AML-193 (cell line): ENCODE measurements at places on chromosomes 6 and 20.

GRCh38 chr6:118709859-118710350 is 58.5 kb upstream of the CEP85L start:
- DNase-seq = peak; percentile 77

DNA sequence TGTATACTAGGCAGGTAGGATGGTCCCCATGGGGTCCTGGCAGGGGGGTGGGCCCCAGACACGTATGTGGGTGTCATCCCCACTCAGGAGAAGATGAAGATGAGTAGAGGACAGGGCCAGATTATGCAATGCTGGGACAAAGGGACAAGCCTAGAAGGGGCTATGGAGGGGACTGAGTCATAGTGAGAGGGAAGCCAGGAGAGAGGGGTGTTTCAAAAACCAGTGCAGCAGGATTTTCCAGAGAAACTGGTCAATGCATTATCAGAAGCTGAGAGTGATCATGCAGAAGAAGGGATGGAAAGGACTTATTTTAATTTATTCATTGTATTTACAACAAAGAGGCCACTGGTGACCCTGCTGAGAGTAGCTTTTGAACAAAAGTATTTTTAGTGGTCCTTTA is 74.0 kb downstream of the PPP1R3G start:
- no peak for DNase-seq

GRCh38 chr20:20603339-20603990 is 109.0 kb downstream of the RALGAPA2 start:
- no peak for DNase-seq

DNA sequence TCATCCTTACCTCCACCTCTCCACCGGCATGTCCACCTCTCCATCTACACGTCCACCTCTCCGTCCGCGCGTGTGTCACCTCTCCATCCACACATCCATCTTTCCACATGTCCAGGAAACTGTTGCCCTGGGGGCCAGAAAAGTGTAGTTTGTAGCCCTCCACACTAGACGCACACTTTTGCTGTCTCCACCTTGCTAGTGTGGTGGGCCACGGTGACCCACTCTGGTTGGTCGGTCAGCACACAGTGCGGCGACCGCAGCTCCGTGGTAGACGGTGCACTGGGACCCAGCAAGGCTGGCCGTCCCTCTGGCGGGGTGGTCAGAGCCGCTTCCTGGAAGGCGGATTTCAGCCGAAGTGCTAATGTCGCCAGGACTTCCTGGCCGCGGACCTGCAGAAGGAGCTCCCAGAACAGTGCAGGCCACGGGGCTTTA is 268.6 kb downstream of the DLL1 start:
- DNase-seq = no peak

- DNase-seq = no peak
Observed at GRCh38 chr20:56752274-56752673, 123.2 kb downstream of the TFAP2C start.

- no peak for DNase-seq
Observed at GRCh38 chr20:44085616-44086434, 101.2 kb downstream of the JPH2 start.

GRCh38 chr6:108782179-108783041 is 65.8 kb upstream of the ARMC2 start:
- peak; percentile 92 for DNase-seq

DNA sequence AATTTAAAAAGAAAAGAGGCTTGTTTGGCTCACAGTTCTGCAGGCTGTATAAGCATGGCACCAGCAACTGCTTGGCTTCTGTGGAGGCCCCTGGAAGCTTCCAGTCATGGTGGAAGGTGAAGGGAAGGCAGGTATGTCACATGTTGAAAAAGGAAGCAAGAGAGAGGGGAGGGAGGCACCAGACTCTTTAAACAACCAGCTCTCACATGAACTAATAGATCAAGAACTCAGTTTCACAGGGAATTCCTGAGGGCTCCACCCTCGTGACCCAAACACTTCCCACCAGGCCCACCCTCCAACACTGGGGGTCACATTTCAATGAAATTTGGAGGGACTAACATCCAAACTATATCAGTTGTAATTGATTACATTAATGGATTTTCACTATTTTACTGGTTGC is 127.9 kb upstream of the MLIP start:
- DNase-seq = no peak

DNA sequence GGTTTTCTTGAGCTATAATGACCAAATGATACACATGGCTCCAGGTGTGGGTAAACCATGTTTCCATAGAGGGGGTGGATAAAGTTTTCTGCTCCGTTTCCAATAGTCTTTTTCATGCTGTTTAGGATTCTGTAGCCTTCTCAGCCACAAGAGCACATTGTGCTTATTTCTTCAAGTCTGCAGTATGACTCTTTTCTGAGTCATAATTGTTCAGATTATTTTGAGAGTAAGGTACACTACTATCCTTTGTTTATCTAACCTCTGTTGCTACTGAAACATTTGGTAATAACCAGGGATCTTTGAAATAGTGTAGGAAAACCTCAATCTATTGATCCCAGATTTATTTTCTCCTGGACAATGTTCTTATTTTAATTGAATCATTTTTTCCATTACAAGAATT is 247.9 kb upstream of the BMP2 start:
- DNase-seq = no peak

DNA sequence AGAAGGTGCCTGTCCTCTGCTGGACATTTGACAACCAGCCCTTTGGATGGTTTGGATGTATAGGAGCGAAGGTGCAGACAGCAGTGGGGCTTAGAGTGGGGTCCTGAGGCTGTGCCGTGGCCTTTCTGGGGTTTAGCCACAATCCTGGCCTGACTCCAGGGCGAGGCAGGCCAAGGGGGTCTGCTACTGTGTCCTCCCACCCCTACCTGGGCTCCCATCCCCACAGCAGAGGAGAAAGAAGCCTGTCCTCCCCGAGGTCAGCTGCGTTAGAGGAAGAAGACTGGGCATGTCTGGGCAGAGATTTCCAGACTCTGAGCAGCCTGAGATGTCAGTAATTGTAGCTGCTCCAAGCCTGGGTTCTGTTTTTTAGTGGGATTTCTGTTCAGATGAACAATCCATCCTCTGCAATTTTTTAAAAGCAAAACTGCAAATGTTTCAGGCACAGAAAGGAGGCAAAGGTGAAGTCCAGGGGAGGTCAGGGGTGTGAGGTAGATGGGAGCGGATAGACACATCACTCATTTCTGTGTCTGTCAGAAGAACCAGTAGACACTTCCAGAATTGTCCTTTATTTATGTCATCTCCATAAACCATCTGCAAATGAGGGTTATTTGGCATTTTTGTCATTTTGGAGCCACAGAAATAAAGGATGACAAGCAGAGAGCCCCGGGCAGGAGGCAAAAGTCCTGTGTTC is 1.3 kb upstream of the CDKN1A start:
- DNase-seq = no peak

GRCh38 chr20:58608096-58608840 is 42.8 kb upstream of the STX16 start:
- no peak for DNase-seq

DNA sequence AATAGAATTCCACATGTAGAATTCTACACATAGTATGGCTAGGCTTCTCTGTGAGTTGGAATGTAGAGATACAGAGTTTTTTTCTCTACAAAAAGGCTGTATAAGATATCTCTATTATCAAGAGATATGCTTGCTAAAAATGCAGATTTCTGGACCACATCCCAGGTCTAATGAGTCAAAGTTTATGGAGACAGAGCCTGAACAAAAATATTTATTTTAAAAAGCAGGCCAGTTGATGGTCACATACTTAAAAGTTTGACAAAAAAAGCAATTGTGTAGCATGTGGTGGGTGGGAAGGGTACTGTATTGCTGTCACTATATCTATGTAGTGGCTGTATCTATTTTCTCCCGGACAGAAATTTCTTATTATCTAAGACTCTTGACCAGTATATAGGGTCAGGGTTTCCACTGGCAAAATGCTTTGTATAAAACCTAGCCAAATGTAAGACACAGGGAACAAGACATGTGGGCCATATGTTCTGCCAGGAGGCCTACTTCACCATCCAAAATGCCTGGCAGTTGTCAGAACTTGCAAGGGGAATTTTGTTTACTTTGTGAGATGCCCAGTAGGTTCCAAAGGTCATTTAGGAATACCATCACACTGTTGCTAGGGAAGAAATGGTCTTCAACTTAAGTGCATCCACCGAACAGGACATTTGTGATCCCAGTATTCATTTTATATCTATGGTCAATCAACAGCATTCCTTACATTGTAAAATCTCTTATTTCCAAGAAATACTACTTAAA is 60.6 kb downstream of the SHPRH start:
- DNase-seq = no peak

DNA sequence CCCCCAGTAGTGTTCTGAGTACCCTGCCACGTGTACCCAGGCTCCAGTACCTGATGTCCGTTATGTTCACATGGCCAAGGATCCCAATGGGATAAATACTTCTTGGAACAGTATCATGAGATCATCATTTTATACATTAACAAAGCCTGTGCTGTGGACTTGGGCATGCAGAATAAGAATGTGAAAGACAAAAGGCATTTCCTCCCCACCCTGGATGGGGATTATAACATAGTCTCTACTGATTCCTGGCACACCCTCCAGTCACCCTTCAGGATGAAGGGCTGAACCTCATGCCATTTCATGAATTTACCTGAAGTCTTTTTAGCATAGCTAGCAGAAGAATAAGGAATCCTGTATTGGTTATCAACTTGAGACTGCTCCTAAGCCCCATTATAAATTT is 2.8 kb downstream of the TNFRSF21 start:
- DNase-seq = no peak

DNA sequence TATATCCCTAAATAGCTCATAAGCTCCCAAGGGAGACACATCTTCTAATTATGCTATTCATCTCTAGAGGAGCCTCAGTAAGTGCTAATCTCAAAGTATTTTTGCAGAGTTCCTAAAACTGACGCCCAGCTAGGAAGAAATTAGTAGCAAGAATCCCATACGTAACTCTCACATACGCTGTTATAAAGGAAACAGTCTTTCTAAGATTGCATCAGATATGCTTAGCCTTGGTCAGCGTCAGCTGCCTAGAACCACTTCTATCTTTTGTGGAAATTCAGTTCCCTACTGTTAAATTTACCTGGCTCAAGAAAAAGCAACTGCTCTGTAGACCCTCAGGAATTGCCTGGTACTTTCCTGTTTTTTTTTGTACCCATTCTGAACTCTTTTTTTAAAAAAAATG is 13.6 kb downstream of the RIPOR2 start:
- peak; percentile 15 for DNase-seq

DNA sequence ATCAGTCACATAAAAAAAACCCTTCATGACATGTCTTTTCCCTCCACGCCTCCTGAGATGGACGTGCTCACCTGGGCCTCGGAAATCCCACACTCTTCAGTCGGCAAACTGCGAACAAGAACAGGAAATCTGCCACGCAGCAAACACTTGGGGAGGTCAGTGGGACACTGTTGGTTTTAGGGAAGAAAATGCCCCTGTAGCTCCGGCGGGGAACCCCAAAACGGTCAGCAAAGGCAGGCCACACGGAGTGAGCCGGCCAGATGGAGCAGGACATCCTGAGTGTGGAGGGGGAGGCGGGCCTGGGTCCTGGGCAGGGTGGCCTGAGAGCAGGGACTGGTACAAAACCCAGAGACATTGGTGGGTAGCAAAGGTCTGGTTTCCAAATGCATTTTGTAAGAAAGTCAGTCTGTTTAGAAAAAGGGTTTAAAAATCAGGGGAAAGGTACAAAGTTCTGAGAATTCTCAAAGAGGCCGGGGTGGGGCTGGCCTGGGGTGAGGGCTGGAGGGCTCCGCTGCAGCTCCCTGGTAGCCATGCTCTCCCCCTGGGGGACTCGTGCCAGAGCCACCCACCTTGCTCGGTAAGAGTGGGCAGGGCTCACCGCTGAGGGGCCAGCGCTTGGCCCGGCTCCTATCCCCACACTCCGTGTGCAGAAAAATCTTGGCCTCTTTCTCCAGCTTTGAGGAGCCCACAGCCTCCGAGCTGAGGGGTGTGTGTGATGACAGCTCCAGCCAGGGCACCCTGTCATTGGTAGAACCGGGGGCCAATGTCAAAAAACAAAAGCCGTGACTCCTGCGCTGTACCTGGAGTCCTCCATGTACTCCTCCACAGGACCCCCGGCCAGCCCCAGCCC is 5.2 kb downstream of the SLC2A4RG start:
- DNase-seq = no peak

DNA sequence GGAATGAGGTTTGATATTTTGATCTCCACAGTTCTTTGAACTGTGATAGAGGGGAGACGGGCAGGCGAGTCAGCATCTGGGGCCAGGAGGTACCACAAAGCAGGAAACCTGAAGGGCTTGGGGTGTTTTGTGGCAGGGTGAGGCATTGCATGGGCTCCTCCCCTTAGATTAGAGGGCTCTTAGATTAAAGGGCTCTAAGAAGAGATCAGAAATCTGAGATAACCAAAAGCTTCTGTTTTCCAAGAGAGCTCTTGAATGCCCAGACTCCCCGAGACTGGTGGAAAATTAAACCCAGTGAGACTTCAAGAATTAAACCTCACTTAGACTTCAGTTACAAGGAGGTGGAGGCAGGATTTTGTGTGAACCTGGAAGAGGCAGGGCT is 2.4 kb upstream of the GPX5 start:
- no peak for DNase-seq

- DNase-seq = no peak
Observed at GRCh38 chr6:34331371-34332050, 61.0 kb downstream of the NUDT3 start.

DNA sequence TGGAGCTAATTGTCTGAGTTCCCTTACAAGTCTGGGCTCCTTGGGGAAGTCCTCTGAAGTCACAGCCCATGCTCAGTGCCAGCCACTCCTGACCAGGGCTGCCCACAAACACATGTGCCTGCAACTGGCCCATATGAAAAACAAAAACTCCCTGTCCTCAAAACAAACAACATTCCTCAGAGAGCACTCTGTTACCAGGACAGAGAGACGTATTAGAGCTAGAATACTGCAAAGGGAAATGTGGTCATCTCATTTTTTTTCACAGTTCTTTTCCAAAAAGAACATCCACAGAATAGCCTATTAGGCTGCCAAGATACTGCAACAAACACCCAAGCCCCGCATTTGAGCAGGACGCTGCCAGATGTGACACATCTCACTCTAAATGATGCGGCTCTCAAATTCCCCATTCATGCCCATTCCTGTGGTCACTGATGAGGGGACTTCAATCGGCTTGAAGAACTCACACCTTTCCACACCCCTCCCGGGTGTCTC is 71.1 kb downstream of the SLC22A23 start:
- no peak for DNase-seq

- peak; percentile 73 for DNase-seq
Observed at GRCh38 chr20:50190251-50191064, at the start of gene CEBPB. CEBPB (plus strand) TSS chr20:50190830; CDS start chr20:50191034, 204 bp downstream.

DNA sequence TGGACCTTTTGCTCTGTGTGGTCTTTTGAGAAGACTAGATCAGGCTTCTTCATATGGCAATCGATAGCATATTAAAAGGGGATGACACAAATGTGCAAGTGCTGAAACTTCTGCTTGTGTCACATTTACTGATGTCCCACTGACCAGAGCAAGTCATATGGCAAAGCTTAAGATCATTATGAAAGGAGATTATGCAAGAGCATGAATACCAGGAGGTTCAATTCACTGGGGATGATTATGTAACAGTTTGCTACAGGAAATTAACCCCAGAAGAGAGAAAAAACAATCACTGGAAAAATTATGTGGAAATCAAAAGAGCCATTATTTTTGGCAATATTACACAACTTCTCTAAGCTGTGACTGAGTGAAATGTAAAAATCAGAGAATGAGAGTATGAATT is 13.7 kb upstream of the PRDM13 start:
- DNase-seq = peak; percentile 99
